Left lung (tissue), 14 donors: ENCODE measurements at places on chromosomes 2 and 18. TPM values are rescaled to one million over a fixed set of nuclear protein-coding genes. Genes with fewer than 3 reads are reported as not detected.

The TCF4 gene
- 102 TPM for total RNA-seq

- H3K4me3 ChIP-seq = no peak overlapping the region
- no peak overlapping the region for H3K27ac ChIP-seq
- no peaks in the 10 kb centered on the region for H3K27me3 ChIP-seq
- DNase-seq = no peak
- H3K36me3 ChIP-seq = no peaks in the 10 kb centered on the region
These were observed 574.5 kb upstream of the ZEB2 start for GRCh38 chr2:145094370-145094769.

DNA sequence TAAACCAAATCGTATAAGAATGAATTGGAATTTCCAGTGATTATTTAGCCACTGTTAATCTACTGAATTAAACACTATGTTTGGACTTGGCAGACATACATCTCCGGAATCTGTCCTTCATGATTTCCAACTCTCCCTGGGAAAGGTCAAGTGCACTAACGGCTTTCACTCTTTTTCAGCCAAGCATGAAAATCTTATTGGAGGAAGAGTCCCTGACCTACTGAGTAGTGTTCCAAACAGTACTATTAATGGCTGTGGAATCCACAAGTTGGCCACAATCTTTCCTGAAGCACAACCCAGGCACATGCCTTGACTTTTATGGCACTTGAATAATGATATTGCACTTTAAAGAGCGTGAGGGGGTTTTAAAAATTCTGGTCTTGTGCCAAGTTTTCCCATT lies 318.9 kb upstream of the RND3 start:
- DNase-seq = no peak
- H3K27me3 ChIP-seq = no peaks in the 10 kb centered on the region
- H3K27ac ChIP-seq = no peak overlapping the region

The ECEL1 gene
- 0.10 TPM for total RNA-seq

DNA sequence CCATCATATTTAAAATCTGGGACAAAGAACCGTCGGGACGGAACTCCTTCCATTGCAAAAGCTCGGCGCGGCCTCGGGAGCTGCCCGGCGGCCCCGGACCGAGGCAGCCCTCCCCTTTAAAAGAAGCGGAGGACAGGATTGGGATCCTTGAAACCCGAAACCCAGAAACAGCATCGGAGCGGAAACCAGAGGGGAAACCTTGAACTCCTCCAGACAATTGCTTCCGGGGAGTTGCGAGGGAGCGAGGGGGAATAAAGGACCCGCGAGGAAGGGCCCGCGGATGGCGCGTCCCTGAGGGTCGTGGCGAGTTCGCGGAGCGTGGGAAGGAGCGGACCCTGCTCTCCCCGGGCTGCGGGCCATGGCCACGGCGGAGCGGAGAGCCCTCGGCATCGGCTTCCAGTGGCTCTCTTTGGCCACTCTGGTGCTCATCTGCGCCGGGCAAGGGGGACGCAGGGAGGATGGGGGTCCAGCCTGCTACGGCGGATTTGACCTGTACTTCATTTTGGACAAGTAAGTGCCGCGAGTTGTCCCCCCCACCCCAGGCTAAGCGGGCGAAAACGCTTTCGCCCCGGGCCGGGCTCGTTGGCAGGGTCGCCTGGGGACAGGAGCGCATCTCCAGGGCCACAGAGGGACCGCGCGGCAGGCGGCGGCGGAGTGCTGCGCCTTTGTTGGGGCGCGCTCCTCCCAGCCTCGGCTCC lies at the start of gene ANTXR1:
ANTXR1 (plus strand) TSS at position 38 of the 698 bp plus-strand sequence; CDS start at position 359, 321 bp downstream.
- H3K4me1 ChIP-seq = no peaks in the 10 kb centered on the region
- H3K36me3 ChIP-seq = no peaks in the 10 kb centered on the region
- H3K27me3 ChIP-seq = peaks cover 62% of the 10 kb centered on the region
- peak within 1 kb of the TSS; percentile 65 for H3K4me3 ChIP-seq

The CXCR1 gene
- 21.0 TPM for total RNA-seq

The IL18RAP gene
- 0.64 TPM for total RNA-seq

DNA sequence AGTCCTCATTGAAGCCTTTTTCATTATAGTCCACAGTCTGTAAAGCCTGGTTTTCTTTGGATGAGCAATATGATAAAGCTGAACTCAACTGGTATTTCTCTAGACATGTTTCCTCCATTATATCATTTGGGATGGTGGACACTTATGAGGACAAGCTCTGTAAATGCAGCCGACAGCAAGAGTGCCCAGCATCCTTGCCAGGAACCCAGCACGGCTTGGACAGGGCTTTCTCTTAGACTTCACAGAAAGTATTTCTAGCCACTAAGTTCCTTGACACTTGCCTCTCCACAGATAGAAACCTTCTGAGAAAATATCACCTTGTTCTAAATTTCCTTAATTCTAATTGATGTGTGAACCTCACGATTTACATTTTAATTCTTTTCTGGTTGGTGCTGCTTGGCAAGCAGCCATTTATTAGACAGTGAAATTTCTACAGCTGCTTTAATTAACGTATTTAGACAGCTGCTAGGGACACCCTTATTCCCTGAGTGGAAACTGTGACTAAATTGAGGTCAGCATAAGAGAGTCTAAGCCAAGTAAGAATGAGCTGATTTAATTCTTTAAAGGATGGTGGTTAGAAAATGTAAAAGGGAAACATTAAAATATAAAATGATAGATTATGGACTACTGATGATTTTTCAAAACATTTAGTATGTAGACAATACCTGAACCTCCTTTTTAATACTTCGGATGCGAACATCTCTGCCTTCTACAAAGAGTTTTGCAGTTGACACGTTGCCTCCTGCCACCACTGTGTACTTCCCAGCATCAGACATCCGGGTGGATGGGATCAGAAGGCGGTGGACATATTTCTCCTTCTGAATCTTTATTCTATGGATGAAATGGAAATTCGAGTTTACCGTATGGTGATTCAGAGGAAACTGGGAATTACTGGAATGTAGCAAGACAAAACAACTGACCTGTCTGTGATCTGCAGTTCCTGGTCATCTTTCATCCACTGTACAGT lies 39.8 kb downstream of the TTN start:
- DNase-seq = no peak
- H3K4me1 ChIP-seq = no peaks in the 10 kb centered on the region
- no peaks in the 10 kb centered on the region for H3K27me3 ChIP-seq
- H3K27ac ChIP-seq = no peak overlapping the region

GRCh38 chr2:37119157-37119556 lies 34.8 kb downstream of the GPATCH11 start:
- no peak overlapping the region for H3K27ac ChIP-seq
- H3K36me3 ChIP-seq = peaks cover 97% of the 10 kb centered on the region
- DNase-seq = no peak
- H3K4me3 ChIP-seq = no peak overlapping the region
- no peaks in the 10 kb centered on the region for H3K4me1 ChIP-seq

The MDH1B gene
- total RNA-seq = 0.52 TPM

DNA sequence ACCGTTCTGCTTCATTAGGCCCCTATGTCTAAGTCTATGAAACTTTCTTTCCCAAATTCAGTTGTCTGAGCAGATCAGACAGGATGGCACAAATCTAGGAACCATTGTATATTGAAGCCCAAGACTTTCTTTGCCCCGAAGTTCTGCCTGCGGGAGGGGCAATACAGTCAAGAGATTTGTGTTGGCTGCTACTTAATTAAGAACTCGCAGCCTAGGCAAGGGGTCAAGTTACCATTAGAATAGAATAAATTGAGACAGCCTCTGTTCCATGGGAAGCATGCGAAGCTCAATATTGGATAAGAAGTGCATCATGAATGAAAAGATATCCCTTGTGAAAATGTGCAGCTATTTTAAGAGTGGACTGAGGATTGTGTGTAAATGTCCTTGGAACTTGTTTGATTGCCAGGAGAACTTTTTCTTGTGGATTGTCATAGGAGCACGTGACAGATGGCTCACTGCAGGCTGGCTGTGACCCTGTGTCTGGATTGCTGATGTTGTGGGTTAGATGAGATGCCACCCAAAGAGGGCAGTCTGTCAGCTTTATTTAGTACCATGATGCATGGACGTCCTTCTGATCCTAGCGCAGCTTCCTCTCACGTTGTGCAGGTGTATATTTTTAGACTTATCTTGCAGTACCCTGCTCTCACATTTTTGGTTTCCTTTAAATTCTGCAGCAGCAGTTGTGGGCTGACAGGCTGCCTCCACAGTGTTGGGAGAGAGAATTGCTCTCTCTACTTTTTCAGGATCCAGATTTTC lies 30.9 kb downstream of the HAUS1 start:
- DNase-seq = no peak
- H3K4me1 ChIP-seq = no peaks in the 10 kb centered on the region
- H3K27me3 ChIP-seq = no peaks in the 10 kb centered on the region
- no peak overlapping the region for H3K27ac ChIP-seq
- H3K4me3 ChIP-seq = no peak overlapping the region

GRCh38 chr2:138356178-138356577 lies 145.4 kb upstream of the SPOPL start:
- no peak overlapping the region for H3K4me3 ChIP-seq
- H3K27ac ChIP-seq = no peak overlapping the region
- H3K36me3 ChIP-seq = no peaks in the 10 kb centered on the region
- DNase-seq = peak; percentile 58
- no peaks in the 10 kb centered on the region for H3K27me3 ChIP-seq

GRCh38 chr2:62505750-62506420 lies at the start of gene TMEM17:
TMEM17 (minus strand) TSS chr2:62506195; CDS start chr2:62506129, 66 bp downstream.
- peak within 1 kb of the TSS; percentile 88 for H3K27ac ChIP-seq
- no peaks in the 10 kb centered on the region for H3K4me1 ChIP-seq
- H3K36me3 ChIP-seq = no peaks in the 10 kb centered on the region
- H3K27me3 ChIP-seq = no peaks in the 10 kb centered on the region

The GNLY gene
- total RNA-seq = 10.5 TPM

The DNAH7 gene
- 4.9 TPM for total RNA-seq

DNA sequence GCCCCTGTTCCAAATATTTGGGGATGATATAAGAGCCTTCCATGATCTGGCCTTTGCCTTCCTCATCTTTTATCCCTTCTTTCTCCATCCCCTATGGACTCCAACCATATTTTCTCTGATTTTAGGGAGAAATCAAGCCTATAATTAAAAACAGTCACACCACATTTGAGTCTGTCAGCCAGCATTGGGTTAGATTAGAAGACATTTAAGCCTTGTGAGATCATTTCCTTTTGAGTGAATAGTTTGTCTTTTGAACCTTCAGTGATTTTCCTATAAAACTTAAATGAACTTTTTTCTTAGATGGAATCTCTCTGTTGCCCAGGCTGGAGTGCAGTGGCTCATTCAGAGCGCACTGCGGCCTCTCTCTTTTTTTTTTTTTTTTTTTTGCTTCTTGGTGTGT lies 7.6 kb upstream of the C18orf32 start:
- no peak for DNase-seq
- H3K4me1 ChIP-seq = peaks cover 20% of the 10 kb centered on the region
- no peak overlapping the region for H3K27ac ChIP-seq
- H3K36me3 ChIP-seq = peaks cover 7% of the 10 kb centered on the region

GRCh38 chr2:30484995-30485394 lies 37.9 kb downstream of the LCLAT1 start:
- H3K36me3 ChIP-seq = no peaks in the 10 kb centered on the region
- H3K4me3 ChIP-seq = no peak overlapping the region
- no peak for DNase-seq
- H3K27me3 ChIP-seq = no peaks in the 10 kb centered on the region

GRCh38 chr2:50765146-50765545 lies 266.8 kb downstream of the NRXN1 start:
- H3K27ac ChIP-seq = no peak overlapping the region
- H3K4me3 ChIP-seq = no peak overlapping the region
- DNase-seq = no peak
- no peaks in the 10 kb centered on the region for H3K4me1 ChIP-seq

DNA sequence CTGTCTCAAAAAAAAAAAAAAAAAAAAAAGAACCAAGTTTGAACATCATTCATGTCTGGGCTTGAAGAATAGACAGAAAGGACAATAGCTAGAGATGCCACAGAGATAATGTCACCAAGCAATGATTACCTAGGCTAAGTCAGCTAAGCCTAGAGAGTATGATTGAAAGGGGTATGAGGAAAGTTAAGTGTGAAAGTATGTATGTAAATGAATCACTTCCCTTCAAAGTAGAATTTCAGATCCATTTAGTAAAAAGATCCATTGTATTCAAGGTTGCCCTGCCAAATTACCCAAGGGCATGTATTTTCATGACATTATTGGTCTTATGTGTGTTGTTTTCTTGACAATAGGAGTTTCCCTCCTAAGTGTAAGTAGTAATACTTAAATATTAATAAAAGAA lies 34.1 kb upstream of the SLC39A10 start:
- H3K36me3 ChIP-seq = no peaks in the 10 kb centered on the region
- H3K4me3 ChIP-seq = no peak overlapping the region
- H3K27me3 ChIP-seq = no peaks in the 10 kb centered on the region
- H3K4me1 ChIP-seq = no peaks in the 10 kb centered on the region
- no peak for DNase-seq
- no peak overlapping the region for H3K27ac ChIP-seq

DNA sequence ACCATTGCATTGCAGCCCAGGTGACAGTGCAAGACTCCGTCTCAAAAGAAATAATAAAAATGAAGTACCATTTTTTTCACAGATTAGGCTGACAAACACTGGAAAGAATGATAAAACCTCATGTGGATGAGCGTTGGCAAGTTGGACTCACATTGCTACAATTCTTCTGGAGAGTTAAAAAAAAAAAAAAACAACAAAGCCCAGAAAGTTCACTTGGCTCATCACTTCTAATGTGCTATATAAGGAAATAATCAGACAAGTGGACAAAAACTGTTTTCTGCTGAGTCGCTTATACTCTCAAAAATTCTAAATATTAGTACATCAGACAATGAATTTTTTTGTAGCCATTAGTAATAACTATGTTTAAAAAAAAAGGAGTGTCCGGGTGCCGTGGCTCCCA lies 38.4 kb downstream of the PKP4 start:
- no peak for DNase-seq
- no peaks in the 10 kb centered on the region for H3K27me3 ChIP-seq
- H3K4me3 ChIP-seq = no peak overlapping the region
- H3K27ac ChIP-seq = no peak overlapping the region
- peaks cover 12% of the 10 kb centered on the region for H3K4me1 ChIP-seq
- no peaks in the 10 kb centered on the region for H3K36me3 ChIP-seq

DNA sequence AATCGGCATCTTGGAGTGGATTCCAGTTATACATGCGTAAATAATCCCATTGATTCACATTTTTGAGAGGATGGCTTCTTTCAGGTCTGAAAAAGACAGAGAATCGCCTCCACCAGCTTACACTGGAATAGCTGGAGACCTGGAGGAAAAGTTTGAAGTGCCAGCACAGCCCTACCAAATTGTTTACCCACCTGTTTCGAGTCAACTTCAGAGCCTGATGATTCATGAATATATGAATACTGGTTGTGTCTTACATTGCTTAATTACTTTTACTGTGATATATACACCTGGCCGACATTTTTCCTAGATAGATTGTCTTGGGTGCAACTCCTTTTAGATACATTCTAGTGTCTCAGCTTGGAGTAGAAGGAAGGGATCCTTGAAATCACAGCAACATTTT lies 335 bp upstream of the NCKAP5 start:
- no peaks in the 10 kb centered on the region for H3K4me1 ChIP-seq
- no peaks in the 10 kb centered on the region for H3K36me3 ChIP-seq
- DNase-seq = no peak
- H3K4me3 ChIP-seq = peak overlapping the region; percentile 8
- H3K27ac ChIP-seq = no peak overlapping the region

- H3K27ac ChIP-seq = no peak overlapping the region
- DNase-seq = no peak
- no peaks in the 10 kb centered on the region for H3K36me3 ChIP-seq
- H3K27me3 ChIP-seq = no peaks in the 10 kb centered on the region
These were observed 57.6 kb upstream of the NOSTRIN start for GRCh38 chr2:168744844-168745243.

The LRRTM4 gene
- 0.38 TPM for total RNA-seq

- H3K27me3 ChIP-seq = no peaks in the 10 kb centered on the region
- no peak overlapping the region for H3K4me3 ChIP-seq
- no peak overlapping the region for H3K27ac ChIP-seq
- no peak for DNase-seq
- H3K4me1 ChIP-seq = no peaks in the 10 kb centered on the region
- H3K36me3 ChIP-seq = no peaks in the 10 kb centered on the region
These were observed 7.9 kb downstream of the PKP4 start for GRCh38 chr2:158464426-158465281.
